Chondrocyte (in vitro differentiated cells): ENCODE measurements at places on chromosomes 12 and 14. TPM values are rescaled to one million over a fixed set of nuclear protein-coding genes. Genes with fewer than 3 reads are reported as not detected.

The TUNAR gene
- not detected in 3 replicates for total RNA-seq

The PDZRN4 gene
- total RNA-seq, result 0.15 to 0.25 TPM (median 0.17 TPM) in 3 replicates

DNA sequence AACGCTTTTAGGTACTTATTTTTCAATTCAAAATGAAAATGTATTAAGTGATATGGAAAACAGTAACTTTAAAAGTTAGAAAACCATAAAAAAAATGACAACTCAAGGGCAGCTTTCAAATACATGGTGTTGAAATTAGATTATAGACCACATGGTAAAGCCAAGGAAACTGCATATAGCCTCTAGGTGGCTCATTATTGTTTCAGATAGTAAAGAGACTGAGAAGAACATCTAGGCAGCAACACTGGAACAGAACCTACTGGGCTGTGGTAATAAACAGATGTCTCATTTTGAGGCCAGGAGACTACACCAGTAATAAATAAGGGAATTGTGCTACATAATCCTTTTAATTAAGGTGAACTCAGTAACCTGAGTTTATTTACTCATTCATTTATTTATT is 13.0 kb downstream of the FBXO33 start:
- H3K4me3 ChIP-seq, result no peak overlapping the region
- no peak overlapping the region for H3K27ac ChIP-seq
- peaks cover 5% of the 10 kb centered on the region for H3K4me1 ChIP-seq
- no peaks in the 10 kb centered on the region for H3K27me3 ChIP-seq

- no peak overlapping the region for H3K27ac ChIP-seq
Measured at GRCh38 chr14:74358176-74358829, 10.0 kb downstream of the VRTN start.

- H3K27ac ChIP-seq, result no peak overlapping the region
- peaks cover 4% of the 10 kb centered on the region for H3K36me3 ChIP-seq
- H3K27me3 ChIP-seq, result peaks cover 84% of the 10 kb centered on the region
- DNase-seq, result no peak
Measured at GRCh38 chr12:54126696-54127537, 61.9 kb downstream of the SMUG1 start.

DNA sequence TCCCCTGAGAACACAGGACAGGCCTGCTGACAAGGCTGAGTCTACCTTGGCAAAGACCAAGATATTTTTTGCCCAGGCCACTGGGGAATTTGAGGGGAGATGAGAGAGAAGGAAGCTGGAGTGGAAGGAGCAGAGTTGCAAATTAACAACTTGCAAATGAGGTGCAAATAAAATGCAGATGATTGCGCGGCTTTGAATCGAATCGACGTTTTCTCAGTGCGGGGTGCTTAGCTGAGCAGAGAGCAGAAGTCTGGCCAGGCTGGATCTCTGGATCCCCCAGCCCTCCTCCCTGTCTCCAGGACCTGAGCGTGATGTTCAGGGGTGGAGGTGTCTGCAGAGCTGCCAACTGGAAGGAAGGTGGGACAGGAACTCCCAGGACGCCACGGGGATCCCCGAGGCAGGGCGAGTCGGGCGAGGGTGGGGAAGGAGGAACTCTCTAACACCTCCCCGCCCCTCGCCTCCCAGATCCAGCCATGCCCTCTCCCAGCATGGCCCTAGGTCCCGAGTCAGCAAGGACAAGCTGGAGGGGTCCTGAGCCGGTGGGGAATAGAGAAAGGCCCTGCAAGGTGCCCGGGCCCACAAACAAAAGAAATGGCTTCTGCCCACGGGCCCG is 527 bp upstream of the CARMIL3 start:
- H3K4me1 ChIP-seq, result peaks cover 12% of the 10 kb centered on the region
- H3K4me3 ChIP-seq, result peak overlapping the region; percentile 70
- H3K36me3 ChIP-seq, result no peaks in the 10 kb centered on the region
- DNase-seq, result no peak

DNA sequence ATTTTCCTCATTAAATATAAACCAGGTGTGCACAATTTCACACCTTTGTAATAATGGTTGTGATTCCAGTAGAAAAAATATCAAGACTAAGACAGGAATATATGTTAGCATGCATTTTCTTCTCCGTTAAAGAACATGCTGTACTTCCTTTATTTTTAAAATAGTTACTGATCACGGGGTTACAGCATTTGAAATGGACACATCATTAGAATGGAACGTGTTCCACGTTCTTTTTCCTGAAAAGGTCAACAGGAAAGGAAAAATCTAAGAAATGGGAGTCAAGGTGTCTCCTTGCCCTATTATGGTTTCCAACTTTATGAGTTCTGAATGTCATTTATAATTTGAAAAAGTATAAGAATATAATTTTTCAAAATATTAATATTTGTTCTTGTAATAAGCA is 1325.7 kb downstream of the SLC16A7 start:
- DNase-seq, result no peak
- no peaks in the 10 kb centered on the region for H3K27me3 ChIP-seq
- H3K4me1 ChIP-seq, result no peaks in the 10 kb centered on the region
- no peak overlapping the region for H3K27ac ChIP-seq
- H3K36me3 ChIP-seq, result no peaks in the 10 kb centered on the region

- peak overlapping the region; percentile 70 for H3K27ac ChIP-seq
- no peak for DNase-seq
- no peaks in the 10 kb centered on the region for H3K27me3 ChIP-seq
- peaks cover 78% of the 10 kb centered on the region for H3K4me1 ChIP-seq
Measured at GRCh38 chr12:65956056-65956738, 131.9 kb downstream of the HMGA2 start.

DNA sequence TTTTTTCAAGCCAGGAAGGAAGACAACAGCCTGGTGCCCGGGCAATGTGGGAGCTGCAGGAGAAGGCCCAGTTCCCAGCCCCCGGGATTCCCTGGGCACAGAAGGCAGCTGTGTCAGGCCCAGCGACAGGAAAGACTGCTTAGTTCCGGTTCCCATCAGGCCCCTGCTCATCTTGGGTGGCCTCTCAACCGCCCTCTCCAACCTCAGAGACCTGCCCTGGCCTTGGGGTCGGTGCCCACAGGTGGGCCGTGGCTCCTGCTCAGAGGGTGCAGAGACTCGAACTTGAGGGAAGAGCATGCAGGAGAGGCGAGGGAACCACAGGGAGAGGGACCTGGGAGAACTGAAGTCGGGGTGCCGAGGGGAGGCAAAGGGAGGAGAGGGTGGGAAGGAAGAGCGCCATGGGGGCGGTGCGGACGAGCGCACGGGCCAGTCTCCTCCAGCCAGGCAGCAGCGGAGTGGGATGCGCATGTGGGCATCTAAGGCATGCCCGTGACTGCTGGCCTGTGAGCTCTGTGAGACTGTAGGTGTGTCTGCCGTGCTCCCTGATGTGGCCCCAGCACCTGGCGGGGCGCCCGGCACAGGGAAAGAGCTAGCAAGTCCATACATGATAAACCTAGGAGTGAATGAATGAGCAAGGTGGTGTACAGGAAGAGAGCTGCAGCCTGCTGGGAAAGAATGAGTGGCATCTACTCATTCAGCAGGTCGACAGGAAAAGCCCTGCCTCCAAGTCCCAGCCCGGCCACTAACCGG is 42.7 kb downstream of the SSH1 start:
- DNase-seq, result no peak
- peaks cover 64% of the 10 kb centered on the region for H3K36me3 ChIP-seq
- H3K27ac ChIP-seq, result peak overlapping the region; percentile 77
- peaks cover 80% of the 10 kb centered on the region for H3K4me1 ChIP-seq
- no peaks in the 10 kb centered on the region for H3K27me3 ChIP-seq
- H3K4me3 ChIP-seq, result no peak overlapping the region
